ENCODE measurements at places on chromosomes 11 and 22.

DNA sequence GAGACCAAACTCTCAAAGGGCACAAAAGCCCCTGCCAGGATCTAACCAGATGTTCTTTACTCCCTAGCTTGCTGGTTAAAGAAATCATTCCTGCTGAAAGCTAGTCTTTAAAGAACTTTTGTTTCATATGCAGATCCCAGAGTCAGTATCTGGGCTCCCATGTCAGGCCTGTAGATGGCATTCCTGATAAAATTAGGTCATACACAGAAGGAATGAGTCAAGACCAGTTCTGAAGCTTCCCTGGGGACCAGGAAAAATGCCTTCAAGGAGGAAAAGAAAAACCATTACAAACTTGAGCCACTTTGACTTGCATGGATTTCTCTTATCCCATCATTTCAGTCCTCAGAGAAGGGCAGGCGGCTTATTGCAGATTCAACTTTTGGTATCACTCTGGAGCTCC, 5.9 kb downstream of the DBX1 start:
- DNase-seq = no peak

GRCh38 chr11:20015101-20015500, 145.2 kb downstream of the DBX1 start:
- no peak for DNase-seq

- DNase-seq = no peak
These were observed 19.8 kb downstream of the EIF1AD start for GRCh38 chr11:65981972-65982823.

DNA sequence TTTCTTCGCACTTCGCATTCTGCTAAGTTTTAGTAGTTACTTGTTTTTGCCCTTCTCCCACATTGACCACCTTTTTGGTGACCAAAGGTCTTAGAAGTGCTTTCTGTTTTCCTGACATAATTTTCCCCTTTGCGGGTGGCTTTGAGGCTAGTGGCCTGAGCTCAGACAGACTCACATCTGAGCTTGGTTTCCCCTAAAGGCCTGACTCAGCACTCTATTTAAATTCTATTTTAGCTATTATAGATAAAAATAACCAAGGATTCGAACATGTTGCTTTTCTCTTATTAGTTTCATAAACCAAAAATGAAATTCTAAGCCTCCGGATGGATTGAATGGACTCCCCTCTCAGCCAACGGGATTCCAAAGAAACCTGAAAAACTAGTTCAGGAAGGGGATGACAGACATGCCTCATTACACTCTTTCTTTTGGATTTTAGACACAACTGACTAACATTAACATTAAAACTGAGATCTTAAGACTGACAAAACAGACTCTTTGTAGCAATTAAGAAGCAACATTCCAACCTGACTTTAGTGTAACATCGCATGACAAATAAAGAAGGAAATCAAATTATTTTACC, 258.5 kb downstream of the LUZP2 start:
- no peak for DNase-seq

DNA sequence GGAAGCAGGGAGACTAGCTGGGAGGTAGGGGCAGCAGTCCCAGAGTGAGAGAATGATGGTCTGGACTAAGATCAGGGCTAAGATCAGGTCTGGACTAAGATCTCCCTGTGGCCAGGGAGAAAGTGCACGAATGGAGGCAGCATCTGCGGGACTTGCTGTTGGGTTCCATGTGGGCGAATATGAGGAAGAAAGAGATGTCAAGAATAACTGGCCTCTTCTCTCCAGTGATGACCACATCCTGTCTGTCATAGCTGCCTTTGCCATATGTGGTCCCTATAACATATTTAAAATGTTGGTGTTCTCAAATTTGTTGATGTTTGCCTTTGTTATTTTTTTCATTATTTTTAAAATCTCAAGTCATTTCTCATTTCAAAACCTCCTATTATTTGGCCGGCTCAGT, 27.4 kb upstream of the CXCR5 start:
- no peak for DNase-seq

DNA sequence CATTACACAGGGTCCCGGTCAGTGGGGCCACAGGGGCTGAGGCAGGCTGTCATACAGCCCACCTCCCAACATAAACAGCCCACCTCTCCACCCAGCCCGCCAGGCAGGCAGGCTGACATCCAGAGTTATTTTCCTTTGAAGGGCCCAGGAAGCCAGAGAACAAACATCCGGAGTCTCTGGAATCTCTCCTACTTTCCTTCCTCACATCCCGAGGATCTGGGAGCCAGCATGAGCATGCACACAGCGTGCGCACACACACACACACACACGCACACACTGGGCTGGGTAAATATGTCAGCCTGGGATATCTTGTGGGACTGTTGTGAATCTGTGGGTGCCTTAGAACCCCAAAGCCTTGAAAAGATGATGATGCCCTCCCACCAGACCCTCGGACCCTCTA, 55.4 kb downstream of the PDE2A start:
- no peak for DNase-seq

DNA sequence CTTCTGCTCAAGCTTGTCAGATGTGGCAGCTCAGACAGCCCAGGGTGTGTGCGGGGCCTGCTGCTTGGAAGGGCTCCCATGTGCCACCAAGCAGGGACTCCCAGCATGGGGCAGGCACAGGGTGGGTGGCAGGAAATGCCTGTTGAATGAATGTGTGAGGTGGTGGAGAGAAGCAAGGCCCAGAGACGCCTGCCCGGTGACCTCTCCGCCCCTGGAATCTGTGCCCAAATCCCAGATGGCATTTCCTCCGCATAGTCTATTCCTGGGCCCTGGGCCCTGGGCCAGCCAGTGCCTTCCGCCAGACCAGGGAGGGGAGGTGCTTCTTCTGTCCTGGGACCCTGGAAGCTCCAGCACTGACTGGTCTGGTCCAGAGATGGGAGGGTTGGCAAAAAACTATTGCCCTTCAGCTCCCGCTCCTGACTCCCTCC, 3.7 kb downstream of the CST6 start:
- DNase-seq = no peak

DNA sequence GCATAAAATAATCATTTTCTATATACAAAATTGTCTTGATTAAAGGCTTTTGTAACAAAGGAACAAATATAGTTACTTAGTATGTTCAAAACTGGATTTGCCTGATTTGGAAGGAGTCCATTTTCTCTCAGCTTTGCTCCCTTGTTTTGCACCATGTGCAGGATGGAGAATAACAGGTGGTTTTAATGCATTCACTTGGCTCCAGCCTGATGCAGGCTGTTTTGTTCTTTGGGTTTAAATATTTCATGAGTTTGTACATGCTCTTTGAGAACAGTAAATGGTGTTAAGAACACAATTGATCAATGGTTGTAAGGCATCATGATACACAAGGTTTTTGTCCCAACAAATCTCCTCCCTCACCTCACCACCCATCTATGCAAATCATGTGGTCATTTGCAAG, 886.9 kb upstream of the CCDC90B start:
- no peak for DNase-seq

GRCh38 chr11:93512073-93512475, 31.1 kb downstream of the SMCO4 start:
- no peak for DNase-seq

- DNase-seq = no peak
These were observed 437.8 kb upstream of the CCDC90B start for GRCh38 chr11:83723999-83724398.

DNA sequence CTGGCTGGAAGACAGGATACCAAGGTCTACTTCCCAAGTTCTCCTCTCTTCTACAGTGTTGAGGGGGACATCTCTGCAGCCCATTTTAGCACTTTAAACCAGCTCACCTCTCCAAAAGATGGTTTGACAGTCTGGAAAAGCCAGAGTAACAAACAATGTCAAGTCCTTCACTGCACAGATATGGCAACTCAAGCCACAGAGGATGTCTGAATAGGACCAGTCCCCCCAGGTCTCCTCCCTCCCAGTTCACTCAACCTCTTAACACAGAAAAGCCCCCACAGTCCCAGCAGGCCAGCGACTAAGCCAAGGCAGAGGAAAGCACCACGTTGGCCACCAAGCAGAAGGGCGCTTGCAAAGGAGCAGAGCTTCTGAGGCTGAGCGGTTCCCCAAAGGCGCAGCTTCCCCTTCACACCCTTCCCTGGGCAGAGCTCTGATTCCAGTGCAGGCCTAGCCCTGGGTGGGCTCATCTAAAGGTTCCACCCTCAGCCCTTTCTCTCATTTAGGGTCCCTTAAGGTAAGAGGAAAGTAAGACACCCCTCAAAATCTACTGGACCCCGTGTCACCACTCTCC, 62.7 kb downstream of the PAK1 start:
- DNase-seq = peak; percentile 1

DNA sequence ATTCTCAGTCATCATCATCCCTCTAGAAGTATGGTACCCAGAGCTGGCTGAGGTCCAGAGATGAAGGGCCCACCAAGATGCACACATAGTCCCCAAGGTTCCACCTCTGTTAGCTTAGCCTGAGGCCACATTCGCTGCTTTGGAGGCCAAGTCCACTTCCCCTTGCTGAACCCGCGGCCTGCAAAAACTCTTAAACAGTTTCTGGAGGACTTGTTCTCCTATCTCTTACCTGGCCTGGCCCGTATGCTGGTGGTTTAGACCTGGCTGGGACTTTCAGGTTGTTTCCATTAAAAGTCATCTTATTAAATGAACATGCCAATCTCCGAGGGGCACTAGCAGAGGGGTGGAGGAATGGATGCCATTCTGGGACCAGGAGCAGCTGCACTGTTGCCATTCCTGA, 64.6 kb downstream of the KCNC1 start:
- DNase-seq = no peak

- DNase-seq = no peak
These were observed 416.7 kb upstream of the CHORDC1 start for GRCh38 chr11:90639461-90639993.

- peak; percentile 18 for DNase-seq
These were observed 3.1 kb downstream of the AKIP1 start for GRCh38 chr11:8913961-8914660.

GRCh38 chr11:128548649-128549255, 38.6 kb downstream of the ETS1 start:
- no peak for DNase-seq

GRCh38 chr11:77669848-77670511, 32.4 kb upstream of the CLNS1A start:
- no peak for DNase-seq

DNA sequence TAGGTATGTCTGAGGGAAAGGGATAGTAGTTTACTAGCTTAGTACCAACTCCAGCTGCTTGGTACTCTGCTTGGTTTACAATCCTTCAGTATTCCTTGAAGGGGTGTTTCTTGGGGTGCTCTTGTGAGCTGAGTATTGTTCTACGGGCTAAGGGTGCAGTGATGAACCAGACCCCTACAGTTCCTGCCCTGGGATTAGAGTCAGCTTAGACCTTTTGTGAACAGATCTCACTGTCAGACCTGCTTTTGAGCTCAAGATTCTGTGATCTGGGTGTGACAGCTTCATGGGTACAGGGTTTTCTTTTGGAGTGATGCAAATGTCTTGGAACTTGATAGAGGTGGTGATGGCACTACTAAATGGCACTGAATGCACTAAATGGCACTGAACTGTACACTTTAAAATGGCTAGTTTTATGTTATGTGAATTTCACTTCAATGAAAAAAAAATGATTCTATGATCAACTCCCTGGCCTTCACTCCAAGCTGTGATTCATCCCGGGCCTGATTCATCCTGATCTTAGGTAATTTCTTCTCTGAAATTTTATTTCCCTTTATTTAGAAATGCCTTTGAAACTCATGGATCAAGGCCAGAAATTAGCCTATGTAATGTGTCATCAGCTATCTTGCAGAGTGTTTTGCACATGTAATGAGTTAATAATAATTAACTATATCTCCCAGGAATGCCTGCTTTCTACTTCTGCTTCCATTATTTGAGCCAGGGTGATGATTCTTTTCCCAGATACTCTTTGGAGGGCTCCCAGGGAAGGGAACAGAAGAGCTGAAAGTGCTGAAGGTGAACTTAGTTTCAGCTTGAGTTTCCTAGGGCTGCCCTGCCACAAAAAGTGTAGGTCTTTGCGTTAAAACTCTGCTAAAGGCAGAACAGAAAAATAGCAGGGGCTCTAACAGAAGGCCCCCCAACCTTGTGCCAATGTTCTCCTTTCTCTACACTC, 87.9 kb downstream of the NCAM1 start:
- no peak for DNase-seq

GRCh38 chr11:76148941-76149613, 57.2 kb downstream of the WNT11 start:
- DNase-seq = no peak

GRCh38 chr22:43819931-43820640, 8.0 kb upstream of the EFCAB6 start:
- DNase-seq = no peak

DNA sequence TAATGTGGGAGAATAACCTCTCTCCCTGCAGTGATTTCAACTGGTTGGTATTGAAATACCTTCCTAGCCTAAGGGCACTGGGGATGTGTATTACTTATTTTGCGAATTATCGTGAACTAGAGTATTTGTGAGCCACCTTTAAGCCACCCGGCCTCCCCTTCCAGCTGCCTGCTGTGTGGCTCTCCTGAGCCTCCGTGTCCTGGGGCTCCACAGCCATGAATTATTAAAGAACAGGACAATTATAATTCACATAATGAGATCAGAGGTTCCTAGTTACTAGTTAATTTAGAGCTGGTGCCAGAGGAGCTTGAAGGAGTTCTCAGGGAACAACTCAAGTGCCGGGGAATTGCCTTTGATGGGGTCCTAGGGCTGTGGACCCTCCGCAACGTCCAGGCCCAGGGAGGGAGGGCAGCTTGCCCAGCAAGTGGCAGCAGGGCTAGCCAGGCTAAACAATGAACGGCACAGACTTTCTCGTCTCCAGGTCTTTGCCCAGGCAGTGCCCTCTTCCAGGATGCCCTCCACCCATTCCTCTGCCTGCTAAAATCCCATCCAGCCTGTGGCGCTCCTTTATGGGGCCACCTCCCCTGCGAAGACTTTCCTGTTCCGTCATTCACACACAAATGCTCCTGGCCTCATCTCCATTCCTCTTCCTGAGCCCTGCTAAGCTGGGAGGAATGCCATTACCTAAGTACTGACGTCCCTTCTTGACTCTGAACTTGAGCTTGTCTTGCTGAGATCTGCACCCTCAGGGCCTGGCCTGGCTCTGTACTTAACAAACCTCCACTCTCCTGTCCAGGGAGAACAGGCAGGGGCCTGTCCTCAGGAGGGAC, 91.5 kb downstream of the RTL6 start:
- no peak for DNase-seq

GRCh38 chr11:106286881-106287504, 209.5 kb downstream of the AASDHPPT start:
- DNase-seq = no peak

DNA sequence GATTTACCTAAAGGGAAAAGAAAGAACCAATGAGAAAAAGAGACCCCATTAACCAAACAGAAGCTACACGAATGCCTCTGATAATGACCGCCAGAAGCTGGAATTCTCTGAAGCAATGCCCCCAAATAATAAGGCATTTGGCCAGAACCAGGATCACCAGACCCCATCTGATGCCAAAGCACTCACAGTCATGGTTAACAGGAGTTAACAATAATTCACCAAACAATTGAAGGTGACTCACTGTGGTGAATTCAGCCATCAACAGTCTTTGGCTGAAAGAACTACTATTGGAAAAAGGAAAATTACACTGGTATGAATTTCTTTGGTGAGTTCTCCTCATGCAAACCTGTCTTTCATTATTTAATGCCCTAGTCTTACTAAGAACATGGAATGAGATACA, 21.9 kb upstream of the NFRKB start:
- DNase-seq = no peak
